Inflammatory macrophage treated with lipopolysaccharide for 1 hour (primary cell): ENCODE measurements at places on chromosomes 7 and 10.

GRCh38 chr10:51860257-51860656, 160.9 kb upstream of the CSTF2T start:
- DNase-seq, result peak; percentile 16

- DNase-seq, result no peak
Observed at GRCh38 chr10:18230794-18231193, 90.6 kb downstream of the CACNB2 start.

- no peak for DNase-seq
Observed at GRCh38 chr7:2893411-2893861, 49.3 kb upstream of the GNA12 start.

GRCh38 chr7:134710511-134710853, 63.8 kb downstream of the BPGM start:
- no peak for DNase-seq

GRCh38 chr10:17562614-17563013, 54.6 kb downstream of the HACD1 start:
- DNase-seq, result no peak

DNA sequence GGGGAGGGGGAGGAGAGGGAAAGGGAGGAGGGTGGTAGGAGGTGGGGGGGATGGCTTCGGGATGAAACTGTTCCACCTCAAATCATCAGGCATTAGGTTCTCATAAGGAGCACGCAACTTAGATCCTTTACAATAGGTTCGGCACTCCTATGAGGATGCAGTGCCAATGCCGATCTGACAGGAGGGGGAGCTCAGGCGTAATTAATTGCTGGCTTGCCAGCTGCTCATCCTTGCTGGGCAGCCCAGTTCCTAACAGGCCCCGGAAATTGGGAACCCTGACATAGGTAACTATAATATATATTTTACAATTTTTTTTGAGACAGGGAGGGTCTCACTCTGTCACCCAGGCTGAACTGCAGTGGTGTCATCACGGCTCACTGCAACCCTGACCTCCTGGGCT, 118.8 kb upstream of the SFMBT2 start:
- no peak for DNase-seq
